Activated CD4-positive, alpha-beta T cell treated with anti-CD3 and anti-CD28 coated beads for 4 hours (primary cell): ENCODE measurements at places on chromosomes 7 and 10.

- no peak for DNase-seq
Observed at GRCh38 chr10:77605466-77605865, 32.1 kb downstream of the KCNMA1 start.

DNA sequence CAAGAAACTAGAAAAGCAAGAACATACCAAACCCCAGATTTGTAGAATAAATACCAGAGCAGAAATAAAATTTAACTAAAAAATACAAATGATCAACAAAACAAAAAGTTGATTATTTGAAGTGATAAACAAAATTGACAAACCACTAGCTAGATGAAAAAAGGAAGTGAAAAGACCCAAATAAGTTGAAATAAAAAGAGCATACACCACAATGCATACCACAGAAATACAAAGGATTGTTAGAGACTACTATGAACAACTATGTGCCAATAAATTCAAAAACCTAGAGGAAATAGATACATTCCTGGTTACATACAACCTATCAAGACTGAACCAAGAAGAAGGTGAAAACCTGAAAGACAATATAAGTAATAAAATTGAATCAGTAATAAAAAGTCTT is 333.4 kb downstream of the SH2D4B start:
- DNase-seq: no peak

- DNase-seq: no peak
Observed at GRCh38 chr10:12716042-12716441, 285.5 kb downstream of the CCDC3 start.

DNA sequence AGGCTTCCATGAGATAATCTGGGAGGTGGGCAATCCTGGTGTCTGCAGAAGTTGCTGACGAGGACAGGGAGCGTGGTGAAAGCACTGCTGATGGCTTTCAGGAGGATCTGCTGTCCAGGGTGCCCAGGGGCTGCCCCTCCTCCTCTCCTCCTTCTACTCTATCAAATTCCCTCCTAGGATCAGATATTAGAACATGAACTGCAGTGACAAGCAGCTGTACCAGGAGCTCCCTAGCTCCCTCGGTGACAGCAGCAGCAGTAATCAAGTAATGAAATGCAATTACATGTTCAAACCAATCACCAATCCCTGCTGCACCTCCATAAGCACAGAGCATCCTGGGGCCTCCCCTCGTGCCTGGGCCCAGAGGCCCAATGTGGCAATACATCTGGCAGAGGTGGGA is 46.9 kb downstream of the GRID1 start:
- DNase-seq: no peak

GRCh38 chr10:93154531-93154930 is 80.8 kb downstream of the CYP26A1 start:
- DNase-seq: no peak

DNA sequence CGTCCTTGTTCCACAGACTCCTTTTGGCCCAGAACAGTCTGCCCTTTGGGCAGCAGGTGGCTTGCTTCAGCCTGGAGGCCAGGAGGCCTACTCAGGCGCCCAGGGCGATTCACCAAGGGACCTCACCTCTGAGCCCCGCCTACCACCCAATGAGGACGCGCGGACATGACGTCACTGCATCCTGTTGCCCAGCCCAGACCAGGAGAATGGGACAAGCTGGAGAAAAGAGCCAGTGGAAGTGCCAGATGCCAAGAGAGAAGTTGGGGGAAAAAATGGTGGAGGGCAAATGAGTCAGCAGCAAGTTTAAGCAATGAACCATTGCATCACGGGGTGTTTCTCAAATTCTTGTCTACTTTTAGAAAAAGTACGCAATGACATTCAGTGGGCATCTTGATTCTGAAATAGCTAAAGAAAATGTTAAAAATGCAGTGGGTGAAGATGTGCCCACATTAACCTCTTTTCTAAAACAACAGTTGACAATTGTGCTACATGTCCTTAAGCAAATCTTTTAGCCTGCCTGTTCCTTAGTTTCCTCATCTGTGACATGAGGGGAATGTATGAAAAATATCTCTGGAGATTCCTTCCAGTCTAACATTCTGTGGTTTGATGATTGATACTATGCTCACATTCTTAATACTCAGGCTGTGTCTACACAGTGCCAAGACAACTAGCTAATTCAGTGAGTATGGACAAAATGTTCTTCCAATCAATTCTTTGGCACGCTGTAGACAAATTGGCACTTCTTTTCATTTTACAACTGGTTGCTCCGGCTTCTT is 23.9 kb upstream of the LEP start:
- DNase-seq: no peak

DNA sequence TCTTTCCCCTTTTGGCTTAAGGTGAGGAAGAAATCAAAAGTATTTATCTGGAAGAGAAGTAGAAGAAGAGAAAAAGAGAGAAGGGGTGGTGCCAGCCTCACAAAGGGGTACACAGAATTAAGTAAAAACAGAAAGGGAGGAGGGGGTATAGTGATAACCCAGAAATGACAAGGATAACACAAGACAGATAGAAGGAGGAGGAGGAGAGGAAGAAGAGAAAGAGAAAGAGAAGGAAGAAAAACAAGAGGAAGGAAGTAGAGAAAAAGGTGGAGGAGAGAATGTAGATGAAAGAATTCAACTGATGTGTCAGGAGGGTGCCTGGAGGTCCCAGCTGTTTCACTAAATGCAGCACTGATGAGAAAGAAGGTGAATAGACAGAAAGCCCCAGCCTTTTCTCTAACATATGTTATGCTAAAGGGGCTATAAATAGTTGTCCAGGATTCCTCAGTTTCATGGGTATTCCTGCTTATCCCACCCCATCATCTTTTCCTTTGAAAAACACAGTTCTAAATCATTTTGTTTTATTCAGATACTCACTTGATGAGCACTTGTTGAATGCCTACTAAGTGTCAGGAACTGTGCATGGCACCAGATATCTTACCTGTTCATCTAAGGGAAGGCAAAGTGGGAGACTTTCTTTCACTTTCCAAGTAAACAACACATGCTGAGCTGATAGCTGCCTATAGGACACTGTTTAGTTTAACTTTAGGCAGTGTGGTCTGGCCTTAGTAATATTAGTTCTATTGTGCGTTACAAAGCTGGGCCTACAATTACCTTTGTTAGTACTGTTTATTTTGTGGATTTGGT is 8.0 kb downstream of the SEMA3E start:
- no peak for DNase-seq

- no peak for DNase-seq
Observed at GRCh38 chr7:111985798-111986197, 220.4 kb downstream of the DOCK4 start.

GRCh38 chr7:907158-907980 is 31.0 kb downstream of the GET4 start:
- DNase-seq: no peak

DNA sequence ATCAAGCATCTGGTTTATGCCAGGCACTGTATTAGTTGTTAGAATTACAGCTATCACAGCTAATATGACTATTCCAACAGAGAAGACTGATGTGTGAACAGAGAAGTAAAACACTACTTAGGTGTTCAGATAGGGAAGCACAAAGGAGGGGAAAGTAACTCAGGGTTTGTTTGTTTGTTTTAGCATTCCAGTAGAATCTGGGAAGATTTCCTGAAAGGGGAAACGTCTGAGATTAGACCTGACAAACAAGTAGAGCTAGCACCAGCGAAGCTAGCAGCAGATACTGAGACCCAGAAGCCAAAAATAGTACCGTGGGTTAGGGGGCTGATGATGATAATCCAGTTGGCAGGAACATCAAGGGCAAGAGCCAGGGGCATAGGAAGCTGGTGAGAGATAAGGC is 28.8 kb upstream of the KLHL7 start:
- DNase-seq: no peak

DNA sequence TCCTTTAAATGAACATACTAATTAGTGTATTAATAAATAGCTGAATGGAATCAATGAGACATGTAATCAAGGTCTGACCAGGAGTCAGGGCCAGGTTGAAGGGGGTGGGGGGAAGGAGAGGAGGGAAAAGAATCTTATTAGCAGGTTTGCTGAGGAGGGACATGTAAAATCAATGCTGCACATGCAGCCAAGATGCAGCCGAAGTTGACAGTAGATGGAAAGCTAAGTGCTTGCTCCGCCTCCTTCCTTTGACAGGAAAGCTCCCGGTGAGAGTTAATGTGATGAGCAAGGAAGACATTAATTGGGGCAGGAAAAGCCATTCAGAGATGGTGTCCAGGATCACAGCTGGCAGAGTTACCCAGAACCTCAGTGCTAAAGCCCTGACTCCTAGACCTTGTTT is 24.4 kb downstream of the PLXNA4 start:
- DNase-seq: no peak

DNA sequence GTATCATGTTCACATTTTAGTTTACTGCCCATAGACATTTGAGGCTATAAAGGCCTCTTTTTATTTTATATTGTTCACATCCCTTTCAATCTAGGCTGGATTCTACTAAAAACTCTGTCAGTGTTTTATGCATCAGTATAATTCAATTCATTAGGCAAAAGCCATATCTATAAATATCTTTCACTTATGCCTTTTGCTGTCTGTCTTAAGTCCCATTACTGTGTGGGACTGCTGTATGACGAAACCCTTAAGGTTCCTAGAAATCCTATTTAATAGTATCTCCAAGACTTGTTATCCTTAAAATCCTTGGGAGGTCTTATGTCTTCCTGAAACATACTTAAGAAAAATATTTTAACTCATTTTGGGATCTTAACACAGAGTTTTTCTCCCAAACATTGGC is 139.2 kb downstream of the HGF start:
- no peak for DNase-seq

DNA sequence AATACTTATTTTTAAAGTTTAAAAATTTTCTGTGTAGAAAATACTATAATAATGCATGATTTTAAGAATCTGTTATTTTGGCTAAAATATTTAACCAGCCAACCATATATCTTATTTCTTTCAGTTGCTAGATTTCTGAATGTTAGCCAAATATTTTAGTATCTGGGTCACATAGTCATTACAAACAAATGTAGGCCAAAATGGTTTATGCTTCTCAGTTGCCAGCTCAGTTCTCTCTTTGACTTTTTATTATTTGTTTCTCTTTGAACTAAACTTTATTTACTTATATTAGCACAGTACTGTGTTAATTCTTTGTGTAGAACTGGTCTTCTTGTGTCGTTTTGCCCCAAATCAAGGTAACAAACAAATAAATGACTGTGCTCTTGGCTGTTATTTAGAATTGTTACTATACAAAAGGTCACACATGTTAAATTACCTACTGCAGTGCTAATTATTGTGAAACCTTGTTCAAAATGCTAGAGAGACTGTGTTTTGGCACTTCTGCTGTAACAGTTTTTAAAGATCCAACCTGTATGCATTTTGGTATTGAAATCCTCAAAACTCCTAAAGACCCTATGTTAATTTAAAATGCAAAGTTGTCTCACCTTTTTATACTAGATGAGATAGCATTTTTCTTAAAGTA is 39.8 kb downstream of the ZEB1 start:
- no peak for DNase-seq

DNA sequence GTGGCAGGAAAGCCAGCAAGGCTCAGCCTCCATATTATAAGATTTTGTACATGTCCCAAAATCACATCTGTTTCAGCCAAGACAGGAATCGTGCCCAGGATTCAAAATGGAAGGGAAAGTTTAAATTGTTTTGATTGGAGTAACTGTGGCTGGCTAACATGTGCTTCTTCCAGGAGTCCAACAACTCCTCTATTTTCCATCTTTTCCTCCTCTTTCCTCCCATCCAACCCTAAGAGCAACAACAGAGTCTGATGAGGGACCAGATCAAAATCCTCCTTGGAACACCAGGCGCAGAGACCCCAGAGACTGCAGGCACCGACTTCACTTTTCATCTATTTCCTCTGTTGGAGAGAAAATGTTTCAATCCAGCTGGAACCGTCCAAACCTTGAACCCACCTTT is 36.0 kb upstream of the SVIL start:
- DNase-seq: no peak

GRCh38 chr7:159067576-159068487 is 76.8 kb downstream of the VIPR2 start:
- no peak for DNase-seq

GRCh38 chr10:129897871-129898626 is 66.0 kb downstream of the EBF3 start:
- no peak for DNase-seq

GRCh38 chr7:143463556-143463955 is 14.1 kb upstream of the TAS2R41 start:
- no peak for DNase-seq

- no peak for DNase-seq
Observed at GRCh38 chr10:34151931-34152330, 663.2 kb downstream of the PARD3 start.

DNA sequence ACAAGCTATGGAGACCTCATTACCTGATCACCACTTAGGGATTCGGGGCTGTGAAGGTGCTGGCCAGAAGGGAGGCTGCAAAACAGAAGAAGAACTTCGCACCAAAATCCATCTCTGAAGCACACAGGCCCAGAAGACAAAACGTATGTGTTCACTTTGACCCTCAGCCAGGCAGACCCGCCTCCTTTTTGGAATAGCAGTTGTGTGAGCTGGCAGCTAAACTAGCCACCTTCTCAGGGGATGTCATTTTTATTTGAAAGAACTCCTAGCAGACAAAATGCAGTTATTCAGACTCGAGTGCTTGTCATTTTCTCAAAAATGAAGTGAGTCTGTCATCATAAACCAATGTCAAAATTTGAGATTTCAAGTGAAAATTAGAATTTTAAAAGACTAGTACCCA is 71.7 kb downstream of the TNS3 start:
- no peak for DNase-seq

DNA sequence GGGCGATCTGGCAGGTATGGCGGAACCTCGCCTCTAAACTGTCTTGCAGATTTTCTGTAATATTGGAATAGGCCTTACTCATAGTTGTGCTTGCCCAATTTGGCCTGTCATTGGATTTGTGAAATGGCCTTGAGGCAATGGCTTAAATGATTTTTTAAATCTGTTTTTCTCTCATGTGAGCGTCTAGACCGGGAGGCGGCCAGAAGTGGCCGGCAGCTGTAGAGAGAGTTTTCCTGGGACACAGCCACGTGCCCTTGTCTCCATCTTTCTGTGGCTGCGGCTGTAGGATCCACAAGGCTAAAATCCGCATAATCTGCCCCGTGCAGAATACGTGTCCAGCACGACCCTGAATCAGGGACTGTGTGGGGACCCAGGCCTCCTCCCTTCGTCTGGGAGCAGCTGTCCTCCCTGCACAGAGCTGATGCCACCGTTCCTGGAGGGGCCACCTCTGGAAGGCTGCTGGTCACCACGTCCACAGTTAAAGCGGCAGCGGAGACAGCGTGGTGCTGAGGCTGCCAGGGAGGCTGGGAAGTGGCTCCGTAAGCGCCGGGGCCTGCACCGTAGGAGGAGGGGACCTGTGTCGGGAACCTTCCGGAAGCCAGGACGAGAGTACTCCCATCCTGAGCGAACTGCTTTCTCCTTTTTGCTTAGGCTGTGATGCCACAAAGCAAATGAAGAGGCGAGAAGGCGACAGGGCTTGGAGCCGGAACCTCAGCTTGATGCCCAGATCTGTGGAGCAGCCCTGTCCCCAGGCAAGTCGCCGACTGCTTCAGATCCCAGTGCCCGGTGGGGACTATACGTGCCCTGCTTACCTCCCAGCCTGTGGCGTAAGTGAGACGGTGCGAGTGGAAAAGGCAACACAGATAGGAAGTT is 99.8 kb downstream of the DYNC2I1 start:
- DNase-seq: no peak

GRCh38 chr7:99786726-99787335 is 2.8 kb upstream of the CYP3A4 start:
- DNase-seq: no peak

GRCh38 chr7:8109196-8110022 is 140.8 kb downstream of the GLCCI1 start:
- no peak for DNase-seq

GRCh38 chr7:45225311-45225947 is 67.8 kb downstream of the RAMP3 start:
- DNase-seq: no peak

GRCh38 chr10:130233426-130233825 is 97.2 kb downstream of the GLRX3 start:
- no peak for DNase-seq
